Activated CD4-positive, alpha-beta T cell treated with anti-CD3 and anti-CD28 coated beads, Interleukin-2, Interleukin-4, amounts not matched to agents 100 ng/mL and 50 ng/mL, durations not matched to agents 16 hours and 8 hours (primary cell): ENCODE measurements at places on chromosomes 2 and 18.

GRCh38 chr2:175976391-175977157 is 25.5 kb downstream of the LNPK start:
- peak; percentile 17 for DNase-seq

GRCh38 chr2:210727549-210727948 is 171.2 kb downstream of the CPS1 start:
- DNase-seq, result no peak

GRCh38 chr2:219901155-219901554 is 273.7 kb downstream of the SLC4A3 start:
- DNase-seq, result no peak

GRCh38 chr2:217797661-217798069 is 205.1 kb downstream of the TNS1 start:
- no peak for DNase-seq

DNA sequence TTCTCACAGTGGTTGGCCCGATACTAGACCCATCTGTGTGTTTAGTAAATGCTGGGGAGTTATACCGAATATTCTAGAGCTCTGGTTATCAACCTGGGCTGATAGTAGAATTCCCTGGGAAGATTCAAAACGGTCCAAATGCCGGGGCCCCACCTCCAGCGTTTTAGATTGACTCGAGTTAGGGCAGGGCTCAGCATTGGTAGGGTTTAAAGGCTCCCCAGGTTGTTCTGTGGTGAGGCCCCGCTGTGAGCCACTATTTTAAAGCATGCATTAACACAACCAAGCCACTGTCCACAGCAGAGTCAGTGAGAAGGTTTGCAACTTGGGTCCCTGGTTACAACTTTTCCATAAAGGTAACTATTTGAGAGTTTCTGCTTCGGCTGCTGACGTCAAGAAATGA is 73.6 kb downstream of the DYSF start:
- DNase-seq, result no peak

GRCh38 chr18:2572171-2572569 is 813 bp downstream of the NDC80 start:
- DNase-seq, result peak; percentile 25

DNA sequence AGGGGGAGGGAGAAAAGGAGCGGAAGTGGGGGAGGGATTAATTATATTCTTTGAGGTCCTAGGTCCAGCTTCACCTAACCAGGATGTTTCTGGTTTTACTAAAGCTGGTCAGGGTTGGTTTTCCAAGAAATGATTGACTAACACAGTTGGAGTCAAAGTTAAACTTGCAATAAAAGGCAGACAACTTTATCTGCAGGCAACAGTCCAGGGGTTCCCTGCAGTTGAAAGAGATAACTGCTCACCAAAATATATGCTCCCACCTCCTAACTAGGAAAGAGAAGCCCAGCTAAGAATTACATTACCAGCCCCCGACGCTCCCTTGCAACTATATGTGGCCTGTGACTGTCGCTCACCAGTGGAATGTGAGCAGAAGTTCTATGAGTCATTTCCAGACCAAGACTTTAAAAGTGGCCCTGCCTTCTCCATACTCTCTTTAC is 140.0 kb upstream of the PKDCC start:
- DNase-seq, result no peak

- DNase-seq, result no peak
Observed at GRCh38 chr2:124586210-124586609, 561.1 kb downstream of the CNTNAP5 start.

DNA sequence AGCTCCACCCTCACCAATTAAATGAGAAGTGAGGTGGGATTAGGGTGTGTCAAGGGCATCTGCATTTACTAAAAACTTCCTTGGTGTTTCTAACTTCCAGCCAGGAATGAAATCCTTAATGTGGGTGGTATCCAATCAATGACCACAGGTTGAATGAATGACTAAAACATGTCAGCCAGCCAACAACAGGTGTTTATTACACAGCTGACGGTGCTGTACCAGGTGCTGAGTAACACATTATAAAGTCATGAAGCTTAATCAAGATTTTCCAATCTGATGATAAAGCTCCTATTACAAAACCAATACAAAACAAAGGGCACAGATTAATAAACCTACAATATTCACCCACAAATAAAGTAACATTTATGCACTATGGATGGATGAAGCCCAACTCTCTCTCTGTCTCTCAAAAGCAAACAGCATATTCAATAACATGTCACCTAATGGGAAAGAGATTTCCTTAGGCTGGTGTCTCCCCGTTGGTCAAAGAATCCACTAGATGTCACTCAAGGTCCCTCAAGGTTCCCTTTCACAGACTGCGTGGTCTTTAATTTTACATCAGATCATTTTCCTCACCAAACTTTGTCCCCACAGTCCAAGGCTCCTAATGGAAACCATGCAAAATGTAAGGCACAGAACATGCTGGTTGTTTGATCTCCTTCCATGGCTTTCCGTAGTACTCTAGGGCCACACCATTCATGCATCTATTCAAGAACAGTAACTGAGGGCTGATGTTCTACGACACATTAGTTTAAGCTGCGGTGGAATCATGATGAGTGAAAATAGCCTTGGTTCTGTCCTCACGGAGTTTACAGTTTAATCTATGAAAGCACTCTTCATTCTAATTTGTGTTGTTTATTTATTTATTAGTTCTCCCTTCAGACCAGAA is 6.4 kb upstream of the PTPN4 start:
- peak; percentile 50 for DNase-seq

GRCh38 chr2:634636-635388 is 42.4 kb downstream of the TMEM18 start:
- DNase-seq, result no peak

GRCh38 chr18:47983946-47984345 is 53.5 kb upstream of the SMAD2 start:
- no peak for DNase-seq

- DNase-seq, result no peak
Observed at GRCh38 chr18:29174891-29175290, 998.0 kb upstream of the CDH2 start.
